ENCODE measurements at places on chromosomes 4 and X. TPM values are rescaled to one million over a fixed set of nuclear protein-coding genes. Genes with fewer than 3 reads are reported as not detected.

Gene HSD17B13
- 0.35 TPM for total RNA-seq

Gene FAAH2
- 25.6 TPM for total RNA-seq

Gene SCML2
- total RNA-seq, result 1.7 TPM

Gene APLN
- total RNA-seq, result not detected

DNA sequence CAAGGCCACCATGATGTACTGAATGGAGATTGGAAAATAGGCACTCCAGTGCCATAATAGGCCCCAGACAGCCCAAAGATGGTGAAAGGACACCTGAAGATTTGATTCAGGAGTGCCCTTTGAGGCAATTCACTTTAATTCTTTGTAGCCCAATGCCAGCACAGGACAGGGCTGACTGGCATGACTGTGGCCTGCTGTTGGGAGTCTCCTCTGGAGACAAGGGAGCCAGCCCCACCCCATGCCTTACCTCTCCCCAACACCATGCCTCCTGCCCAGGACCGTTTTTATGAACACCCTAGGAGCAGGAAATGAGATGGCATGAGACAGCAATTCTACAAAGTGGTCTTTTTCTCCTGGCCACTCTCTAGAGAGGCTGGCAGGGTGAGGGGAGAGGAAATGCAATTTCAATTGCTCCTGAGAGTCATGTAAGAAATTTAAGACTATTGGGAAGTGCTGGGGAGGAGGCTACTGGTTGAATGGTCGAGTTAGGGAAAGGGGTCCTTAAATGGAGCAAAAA, 94.2 kb upstream of the MAMLD1 start:
- DNase-seq, result no peak

GRCh38 chr4:89161841-89162240, 50.5 kb downstream of the TIGD2 start:
- DNase-seq, result no peak

All from CD4-positive, alpha-beta memory T cell (primary cell).